Ascending aorta (tissue), 2 donors: ENCODE measurements at places on chromosomes 7 and 10. TPM values are rescaled to one million over a fixed set of nuclear protein-coding genes. Genes with fewer than 3 reads are reported as not detected.

GRCh38 chr7:46454816-46455215 lies 533.7 kb upstream of the IGFBP3 start:
- H3K27ac ChIP-seq, result no peak overlapping the region
- no peak overlapping the region for H3K4me3 ChIP-seq
- H3K4me1 ChIP-seq, result peaks cover 3% of the 10 kb centered on the region
- DNase-seq, result no peak
- H3K27me3 ChIP-seq, result no peaks in the 10 kb centered on the region

DNA sequence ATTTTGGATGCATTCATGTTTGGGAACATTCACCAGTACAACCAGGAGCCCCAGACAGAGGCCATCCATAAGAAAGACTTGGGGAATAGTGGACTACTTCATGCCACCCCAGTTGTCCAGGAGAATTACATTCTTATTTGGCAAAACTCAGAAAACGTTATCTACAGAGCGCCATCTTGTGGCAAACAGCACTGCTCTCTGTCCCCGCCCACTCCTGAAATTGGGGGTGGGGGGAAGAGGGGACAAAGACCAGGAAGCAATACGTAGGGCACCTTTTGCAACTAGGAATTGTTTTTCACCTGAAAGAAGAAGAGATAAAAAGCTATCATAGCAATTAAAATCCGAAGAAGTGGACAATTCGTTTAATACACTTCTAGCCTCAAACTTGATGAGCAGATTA lies 134.6 kb upstream of the MGMT start:
- DNase-seq, result no peak
- no peak overlapping the region for H3K4me3 ChIP-seq
- no peaks in the 10 kb centered on the region for H3K4me1 ChIP-seq
- H3K27ac ChIP-seq, result no peak overlapping the region
- no peaks in the 10 kb centered on the region for H3K27me3 ChIP-seq
- no peaks in the 10 kb centered on the region for H3K36me3 ChIP-seq

GRCh38 chr7:44287488-44288380 lies 37.7 kb downstream of the CAMK2B start:
- H3K27ac ChIP-seq, result no peak overlapping the region
- no peak overlapping the region for H3K4me3 ChIP-seq
- no peaks in the 10 kb centered on the region for H3K27me3 ChIP-seq
- no peaks in the 10 kb centered on the region for H3K4me1 ChIP-seq

DNA sequence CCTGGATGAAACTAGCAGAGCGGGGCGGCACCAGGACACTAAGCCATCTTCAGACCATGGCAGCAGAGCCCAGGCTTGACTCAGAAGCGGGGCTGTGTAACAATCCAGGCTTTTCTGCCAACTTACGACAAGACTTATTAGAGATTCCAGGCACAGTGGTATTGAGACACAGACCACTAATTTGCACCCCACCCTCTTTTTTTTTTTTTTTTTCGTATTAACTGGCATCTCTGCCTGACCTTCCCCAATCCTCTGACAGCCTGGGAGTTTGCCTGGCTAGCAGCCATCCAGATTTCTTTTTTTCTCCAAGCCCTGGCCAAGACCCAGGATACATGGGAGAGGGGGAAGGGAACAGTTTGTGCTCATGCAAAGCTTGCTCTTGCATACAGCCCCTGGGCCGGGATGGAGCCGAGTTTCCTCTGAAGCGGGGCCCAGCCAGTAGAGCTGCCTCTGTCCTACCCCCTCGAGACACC lies 182.4 kb downstream of the PLXNA4 start:
- peak overlapping the region; percentile 54 for H3K27ac ChIP-seq
- no peaks in the 10 kb centered on the region for H3K27me3 ChIP-seq
- H3K36me3 ChIP-seq, result no peaks in the 10 kb centered on the region

DNA sequence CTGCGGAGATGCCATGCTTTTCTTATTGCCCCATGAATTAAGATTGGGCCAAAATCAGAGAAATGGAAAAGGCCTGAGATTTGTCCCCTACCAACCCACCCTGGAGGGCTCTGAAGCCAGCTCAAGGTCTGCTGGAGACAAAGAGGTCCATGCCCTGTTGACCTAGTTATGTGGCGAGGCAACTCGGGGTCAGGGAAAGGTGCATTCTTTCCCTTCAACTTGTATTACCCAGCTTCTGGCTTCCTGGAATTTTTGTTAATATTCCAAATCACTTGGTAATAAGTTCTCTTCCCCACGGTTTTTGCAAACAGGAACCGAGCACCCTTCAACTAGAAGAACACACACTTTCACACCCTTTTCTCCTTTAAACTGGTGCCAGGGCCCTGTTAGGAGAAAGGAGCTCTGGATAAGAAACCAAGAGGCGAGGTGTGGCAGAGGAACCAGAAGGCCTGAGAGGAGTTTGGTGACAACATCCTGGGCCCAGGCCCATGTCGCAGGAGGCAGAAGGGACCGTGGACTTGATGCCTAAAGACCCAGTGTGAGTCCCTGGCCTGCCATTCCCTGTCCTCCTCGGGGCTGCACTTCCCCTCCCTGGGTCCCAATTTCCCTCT lies 12.5 kb upstream of the SFRP5 start:
- no peak overlapping the region for H3K27ac ChIP-seq
- H3K27me3 ChIP-seq, result no peaks in the 10 kb centered on the region
- no peak overlapping the region for H3K4me3 ChIP-seq
- H3K36me3 ChIP-seq, result no peaks in the 10 kb centered on the region

- H3K4me1 ChIP-seq, result peaks cover 24% of the 10 kb centered on the region
- H3K27me3 ChIP-seq, result no peaks in the 10 kb centered on the region
- no peaks in the 10 kb centered on the region for H3K36me3 ChIP-seq
- H3K4me3 ChIP-seq, result no peak overlapping the region
- peak overlapping the region; percentile 95 for H3K27ac ChIP-seq
Observed at GRCh38 chr7:30817371-30817767, 46.2 kb downstream of the MINDY4 start.

GRCh38 chr7:157318015-157318706 lies 18.6 kb upstream of the DNAJB6 start:
- no peak overlapping the region for H3K27ac ChIP-seq
- no peak for DNase-seq
- H3K27me3 ChIP-seq, result no peaks in the 10 kb centered on the region
- H3K36me3 ChIP-seq, result no peaks in the 10 kb centered on the region

DNA sequence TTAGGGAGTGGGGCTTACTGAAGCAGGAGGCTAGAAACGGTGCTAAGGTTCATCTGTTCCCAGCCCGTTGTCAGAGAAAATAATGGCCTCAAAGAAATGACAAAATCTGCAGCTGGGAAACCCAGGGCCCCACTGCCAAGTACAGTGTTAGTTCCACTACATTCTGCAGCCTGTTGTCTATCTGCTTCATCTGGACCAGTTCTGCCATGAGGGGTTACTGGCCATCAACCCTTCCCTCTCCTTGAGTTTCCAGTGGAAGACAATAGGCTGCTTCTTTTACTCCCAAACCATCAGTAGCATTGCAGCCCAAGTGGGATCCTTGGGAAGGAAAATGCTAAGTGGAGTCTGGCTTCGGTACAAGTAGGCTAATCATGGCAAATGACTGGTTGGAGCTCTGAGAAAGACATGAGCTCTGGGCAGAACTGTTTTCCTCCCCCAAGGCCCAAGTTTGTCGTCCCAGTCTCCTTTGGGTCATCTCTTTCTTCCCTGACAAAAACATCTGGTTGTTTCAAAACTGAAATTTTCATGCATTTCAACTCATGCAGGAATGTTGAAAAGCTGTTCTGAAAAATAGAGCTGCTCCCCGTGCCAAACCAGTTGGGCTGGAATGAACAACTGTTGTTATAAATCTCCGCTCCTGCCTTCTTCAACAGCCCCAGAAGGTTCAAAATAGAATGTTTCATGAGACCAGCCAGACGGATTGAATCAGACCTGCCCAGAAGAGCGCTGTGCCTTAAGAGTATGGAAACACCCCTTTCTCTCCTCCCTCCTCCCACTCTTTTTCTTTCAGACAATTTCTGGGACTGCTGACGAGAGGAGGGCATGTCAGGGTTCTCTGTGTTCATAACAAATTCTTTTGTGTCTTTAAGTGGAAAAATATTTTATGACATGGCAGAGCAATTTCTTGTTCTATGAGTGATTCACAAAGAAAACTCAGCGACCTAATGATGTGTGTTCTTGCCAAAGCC lies 116.6 kb downstream of the RAB18 start:
- H3K36me3 ChIP-seq, result no peaks in the 10 kb centered on the region
- H3K4me1 ChIP-seq, result peaks cover 4% of the 10 kb centered on the region
- peak overlapping the region; percentile 40 for H3K4me3 ChIP-seq
- H3K27ac ChIP-seq, result peak overlapping the region; percentile 82
- no peaks in the 10 kb centered on the region for H3K27me3 ChIP-seq

- H3K27me3 ChIP-seq, result no peaks in the 10 kb centered on the region
- H3K27ac ChIP-seq, result no peak overlapping the region
- no peak overlapping the region for H3K4me3 ChIP-seq
- no peaks in the 10 kb centered on the region for H3K4me1 ChIP-seq
Observed at GRCh38 chr10:12434277-12434676, 84.9 kb downstream of the CAMK1D start.

- peak overlapping the region; percentile 78 for H3K4me3 ChIP-seq
- no peaks in the 10 kb centered on the region for H3K27me3 ChIP-seq
- H3K27ac ChIP-seq, result peak overlapping the region; percentile 95
- H3K4me1 ChIP-seq, result peaks cover 14% of the 10 kb centered on the region
- H3K36me3 ChIP-seq, result peaks cover 84% of the 10 kb centered on the region
- DNase-seq, result no peak
Observed at GRCh38 chr10:62056219-62056618, 154.7 kb downstream of the ARID5B start.

DNA sequence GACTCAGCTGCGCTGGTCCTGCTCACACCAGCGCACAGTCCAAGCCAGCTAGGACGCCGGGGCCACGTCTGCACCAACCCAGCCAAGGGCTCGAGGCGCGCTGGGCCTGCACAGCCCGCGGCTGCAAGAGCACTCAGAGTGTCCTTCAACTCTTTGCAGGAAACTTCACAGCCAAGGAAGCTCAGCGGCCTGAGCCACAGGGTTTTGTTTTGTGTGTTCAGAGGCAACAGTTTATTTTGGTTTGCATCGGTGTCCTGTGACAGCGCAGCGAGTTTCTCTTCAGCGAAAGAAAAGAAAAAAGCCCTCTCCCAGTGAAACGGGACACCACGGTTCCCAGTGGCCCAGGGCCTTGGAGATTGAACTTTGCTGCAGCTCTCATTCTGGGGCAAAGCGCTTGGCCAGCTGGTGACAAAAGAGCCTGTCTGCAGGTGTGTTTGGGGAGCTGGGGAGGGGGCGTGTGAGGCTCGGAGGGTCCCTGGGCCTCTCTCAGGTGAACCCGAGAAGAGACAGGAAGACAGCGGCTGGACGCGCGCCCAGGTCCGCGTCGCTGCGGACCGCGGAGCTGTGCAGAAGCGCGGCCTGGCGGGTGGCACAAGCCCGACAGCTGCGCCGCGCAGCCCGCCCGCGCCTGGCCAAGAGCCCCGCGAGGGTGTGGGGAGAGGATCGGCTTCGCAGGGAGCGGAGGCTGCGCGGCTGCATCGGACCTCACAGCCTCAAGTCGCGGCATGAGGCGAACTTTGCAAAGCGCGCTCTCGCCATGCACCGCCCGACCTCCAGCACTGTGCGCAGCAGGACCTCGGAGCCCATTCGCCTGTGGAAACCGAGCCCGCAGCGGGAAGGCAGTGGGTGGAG lies 922 bp downstream of the CXCL12 start:
- H3K36me3 ChIP-seq, result no peaks in the 10 kb centered on the region
- no peak overlapping the region for H3K27ac ChIP-seq
- H3K4me3 ChIP-seq, result peak overlapping the region; percentile 73
- H3K4me1 ChIP-seq, result peaks cover 4% of the 10 kb centered on the region

DNA sequence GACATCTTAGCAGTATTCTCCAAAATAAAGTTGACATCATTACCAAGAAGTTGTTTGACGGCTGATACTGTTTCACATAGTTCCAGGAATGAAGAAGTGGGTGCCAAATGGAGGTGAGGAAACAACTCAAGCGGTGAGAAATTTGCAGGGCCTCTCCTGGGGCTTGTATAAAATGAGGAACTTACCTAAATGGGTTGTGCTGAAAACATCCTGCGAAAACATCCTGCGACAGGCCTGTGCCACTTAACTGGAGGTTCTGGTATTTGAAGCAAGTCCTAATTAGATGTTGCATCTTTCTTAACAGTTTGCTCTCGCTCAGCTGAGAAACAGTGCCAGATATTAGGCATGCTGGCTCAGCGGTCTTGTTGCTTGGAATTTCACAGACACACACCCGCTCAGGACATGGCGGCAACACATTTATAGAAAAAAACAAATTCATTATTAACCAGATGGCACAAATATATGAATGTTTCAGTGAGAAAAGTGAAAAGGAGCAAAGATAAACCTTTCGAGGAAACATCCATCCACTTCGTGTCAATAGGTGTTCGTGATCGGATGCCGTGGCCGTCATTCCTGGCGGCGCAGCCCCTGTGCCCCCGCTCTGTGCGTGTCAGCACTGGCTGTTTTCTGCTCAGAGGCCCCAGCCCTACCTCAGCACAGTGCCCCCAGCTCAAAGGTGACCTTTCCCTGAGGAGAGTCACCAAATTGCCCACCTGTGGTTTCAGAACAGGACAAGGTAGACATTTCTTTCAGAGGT lies 48.1 kb downstream of the CDC123 start:
- no peaks in the 10 kb centered on the region for H3K27me3 ChIP-seq
- no peak for DNase-seq
- peaks cover 7% of the 10 kb centered on the region for H3K4me1 ChIP-seq
- no peak overlapping the region for H3K4me3 ChIP-seq
- H3K27ac ChIP-seq, result no peak overlapping the region

- peaks cover 21% of the 10 kb centered on the region for H3K4me1 ChIP-seq
- H3K27ac ChIP-seq, result peak overlapping the region; percentile 95
Observed at GRCh38 chr7:151060113-151060415, 675 bp downstream of the SLC4A2 start.

DNA sequence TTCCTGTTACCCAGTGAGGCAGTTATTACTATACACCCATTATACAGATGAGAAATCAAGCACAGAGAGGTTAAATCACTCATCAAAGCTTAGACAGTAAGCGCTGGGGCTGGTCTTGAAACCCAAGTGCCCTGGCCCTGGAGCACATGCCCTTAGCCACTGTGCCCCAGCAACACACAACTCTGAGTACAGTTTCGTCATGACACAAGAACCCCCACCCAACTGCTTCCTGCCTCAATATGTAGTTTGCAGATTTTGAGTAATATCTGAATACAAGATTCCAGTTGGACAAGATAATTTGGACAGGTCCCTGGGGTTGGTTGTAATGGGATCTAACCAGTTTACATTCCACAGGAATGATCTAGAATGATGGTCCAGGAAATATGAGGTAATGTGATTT lies 62.8 kb downstream of the SH3PXD2A start:
- no peaks in the 10 kb centered on the region for H3K27me3 ChIP-seq
- no peak overlapping the region for H3K27ac ChIP-seq
- no peak for DNase-seq
- H3K4me1 ChIP-seq, result no peaks in the 10 kb centered on the region
- no peaks in the 10 kb centered on the region for H3K36me3 ChIP-seq

TMEM270 gene
- total RNA-seq, result not detected

NYAP1 gene
- total RNA-seq, result 0.96 TPM

ELOVL3 gene
- not detected for total RNA-seq

PTCD1 gene
- 2.6 TPM for total RNA-seq
